Fibroblast of the aortic adventitia (primary cell): ENCODE measurements at places on chromosomes 1 and 21.

GRCh38 chr1:44059212-44059611, 27.9 kb upstream of the SLC6A9 start:
- DNase-seq, result no peak

DNA sequence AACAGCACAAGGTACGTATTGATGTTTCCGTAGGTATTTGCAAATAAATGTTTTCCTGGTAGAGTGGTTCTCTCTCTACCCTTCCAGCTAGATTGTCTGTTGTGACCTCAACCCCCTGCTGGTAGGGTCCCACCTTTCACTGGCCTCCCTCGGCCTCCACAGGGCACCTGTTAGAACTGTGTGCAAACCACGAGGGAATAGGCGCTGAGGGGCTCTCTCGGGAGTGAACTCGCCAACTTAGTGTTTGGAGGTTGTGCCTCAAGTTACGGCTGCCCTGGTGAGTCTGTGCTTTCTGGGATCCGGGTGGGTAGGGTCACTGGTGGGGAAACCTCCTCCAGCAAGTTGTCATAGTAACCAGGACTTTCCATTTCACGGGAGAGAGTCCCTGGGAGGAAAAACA, 204.7 kb upstream of the EDN2 start:
- no peak for DNase-seq

DNA sequence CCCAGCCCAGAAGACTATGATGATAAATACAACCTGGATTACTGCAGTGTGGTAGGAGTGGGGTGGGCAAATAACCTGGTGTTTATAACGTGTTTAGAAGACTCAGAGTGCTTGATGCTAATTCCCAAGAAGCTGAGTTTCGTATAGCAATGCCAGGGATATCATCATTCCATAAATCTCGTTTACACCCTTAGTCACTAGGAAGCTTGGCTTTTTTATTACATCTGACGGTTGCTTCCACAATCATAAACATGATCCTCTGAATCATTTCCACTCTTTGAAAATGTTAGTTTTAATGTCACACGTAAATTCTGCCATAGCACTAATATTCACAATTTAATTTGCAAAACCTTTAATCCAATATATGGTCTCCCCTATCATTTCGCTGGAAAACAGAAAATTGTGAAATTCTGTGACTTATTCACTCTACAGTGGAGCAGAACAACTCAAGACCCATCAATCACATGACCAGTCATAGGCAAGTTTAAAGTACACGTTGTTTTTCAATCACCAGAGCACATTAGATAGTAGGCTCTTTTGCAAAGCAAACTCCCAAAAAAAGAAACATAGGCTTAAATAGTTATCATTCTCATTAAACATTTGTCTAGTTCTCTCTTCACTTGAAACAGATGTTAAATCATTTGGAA, 321.0 kb downstream of the LTN1 start:
- no peak for DNase-seq

DNA sequence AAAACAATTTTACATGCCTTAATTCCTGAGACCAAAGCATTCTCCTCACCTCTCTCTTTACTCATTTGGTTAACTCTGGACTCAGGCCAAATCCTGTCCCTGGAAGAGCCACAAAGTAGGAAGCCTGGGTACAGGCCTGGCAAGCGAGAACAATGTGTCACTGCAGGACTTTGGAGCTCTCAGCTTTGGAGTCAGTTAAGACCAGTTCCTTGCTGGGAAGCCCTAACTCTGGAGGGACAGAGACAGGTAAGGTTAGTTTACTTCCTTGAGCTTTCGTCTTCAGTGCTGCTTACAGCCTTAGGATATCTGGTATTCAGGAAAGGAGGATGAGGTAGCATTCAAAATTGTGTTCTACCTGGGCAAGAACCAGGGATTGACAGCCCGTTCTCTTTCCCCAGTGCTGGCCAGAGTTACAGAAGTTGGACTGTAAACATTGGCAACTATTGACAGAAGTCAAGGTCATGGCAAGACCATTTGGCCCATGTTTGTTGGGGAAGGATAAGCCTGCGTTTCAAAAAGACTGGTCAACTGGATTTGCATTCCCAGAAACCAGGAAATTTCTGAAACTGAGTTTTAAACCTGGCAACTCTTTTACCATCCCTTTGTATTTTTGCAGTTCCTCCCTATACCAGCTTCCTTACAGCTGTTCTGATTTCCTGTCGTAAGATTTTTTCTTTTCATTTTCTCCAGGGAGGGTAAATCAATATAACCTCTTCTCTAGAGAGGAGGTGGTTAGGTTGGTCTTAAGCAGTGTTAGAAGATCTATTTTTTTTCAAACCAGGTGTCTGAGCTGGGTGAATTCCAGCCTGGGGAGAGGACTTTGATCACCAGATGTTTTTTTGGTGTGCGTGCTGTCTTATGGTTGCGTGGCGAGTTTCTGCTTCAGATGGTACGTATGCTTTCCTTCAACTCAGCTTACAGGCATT, at the start of gene C4BPB:
Gene C4BPB (plus strand): TSS at position 160 of the 926 bp plus-strand sequence. CDS start 672 bp downstream, at position 832.
- DNase-seq, result no peak

GRCh38 chr1:20154301-20154831, 15.2 kb downstream of the PLA2G2F start:
- DNase-seq, result no peak

GRCh38 chr1:111251570-111251969, 24.1 kb downstream of the CHI3L2 start:
- DNase-seq, result no peak

GRCh38 chr21:34276711-34277425, 86.9 kb upstream of the KCNE2 start:
- no peak for DNase-seq

DNA sequence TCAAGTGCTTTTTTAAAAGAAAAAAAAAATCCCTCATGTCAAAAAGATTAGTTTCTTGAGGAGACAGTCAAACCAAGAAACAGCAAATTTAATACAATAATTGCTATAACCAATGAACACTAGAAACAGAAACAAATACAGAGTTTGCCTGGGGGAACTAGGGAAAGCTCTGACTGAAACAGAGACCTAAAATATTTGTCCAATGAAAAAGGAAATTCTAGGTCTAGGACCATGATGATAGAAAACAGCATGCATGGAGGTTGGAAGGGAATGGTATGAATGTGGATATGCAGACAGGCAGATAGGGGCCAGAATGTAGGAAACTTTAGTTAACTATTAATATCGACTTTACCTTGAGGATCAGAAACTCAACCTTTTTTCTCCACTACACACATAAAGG, 31.4 kb downstream of the RNF115 start:
- DNase-seq, result no peak

- no peak for DNase-seq
Measured at GRCh38 chr1:22223176-22223575, 80.3 kb upstream of the WNT4 start.

DNA sequence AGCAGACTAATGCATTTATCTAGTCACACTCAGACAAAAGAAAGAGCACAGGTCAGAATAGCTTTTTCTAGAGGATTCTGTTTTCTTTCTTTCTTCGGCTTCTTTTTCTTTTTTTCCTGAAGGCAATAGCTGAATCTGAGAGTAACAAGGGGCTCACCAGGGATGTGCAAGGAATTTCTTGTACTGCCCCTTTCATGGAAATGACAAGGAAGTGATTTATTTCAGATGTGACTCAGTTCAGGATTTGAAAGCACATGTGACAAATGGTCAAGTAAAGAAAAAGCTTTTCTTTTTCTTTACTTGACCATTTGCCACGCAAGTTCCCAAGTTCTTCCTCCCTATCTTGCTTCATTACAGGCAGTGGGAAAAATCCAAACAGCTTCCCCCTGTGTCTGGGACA, 202.0 kb downstream of the GABPA start:
- peak; percentile 77 for DNase-seq

GRCh38 chr1:219365451-219365850, 191.8 kb downstream of the LYPLAL1 start:
- DNase-seq, result no peak

- DNase-seq, result peak; percentile 7
Measured at GRCh38 chr1:93288558-93288957, 57.1 kb upstream of the DR1 start.
